ENCODE measurements at places on chromosomes 7 and 10.

- DNase-seq, result no peak
These were observed 524 bp upstream of the UNC5B start for GRCh38 chr10:71211775-71212317.

GRCh38 chr7:96329241-96329640 is 7.3 kb upstream of the SLC25A13 start:
- DNase-seq, result no peak

- no peak for DNase-seq
These were observed 64.2 kb downstream of the PHYHIPL start for GRCh38 chr10:59240582-59241183.

DNA sequence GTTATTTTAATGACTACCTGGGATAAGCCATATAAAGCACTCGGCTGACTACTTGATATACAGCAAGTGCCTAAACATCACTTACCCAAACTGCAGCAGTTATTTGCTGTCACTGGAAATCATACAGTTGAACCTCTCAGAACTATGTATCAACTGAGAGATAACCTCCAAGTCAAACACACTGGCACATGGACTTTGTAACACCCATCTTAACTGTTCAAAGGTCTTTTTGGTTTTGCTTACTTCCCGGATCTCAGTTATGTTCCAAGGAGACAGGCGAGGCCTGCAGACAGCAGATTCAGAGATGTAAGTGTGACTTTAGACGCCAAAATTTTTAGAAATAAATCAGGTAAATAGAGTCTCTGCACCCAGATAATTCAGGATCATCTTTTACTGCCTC is 34.6 kb upstream of the DAGLB start:
- no peak for DNase-seq

DNA sequence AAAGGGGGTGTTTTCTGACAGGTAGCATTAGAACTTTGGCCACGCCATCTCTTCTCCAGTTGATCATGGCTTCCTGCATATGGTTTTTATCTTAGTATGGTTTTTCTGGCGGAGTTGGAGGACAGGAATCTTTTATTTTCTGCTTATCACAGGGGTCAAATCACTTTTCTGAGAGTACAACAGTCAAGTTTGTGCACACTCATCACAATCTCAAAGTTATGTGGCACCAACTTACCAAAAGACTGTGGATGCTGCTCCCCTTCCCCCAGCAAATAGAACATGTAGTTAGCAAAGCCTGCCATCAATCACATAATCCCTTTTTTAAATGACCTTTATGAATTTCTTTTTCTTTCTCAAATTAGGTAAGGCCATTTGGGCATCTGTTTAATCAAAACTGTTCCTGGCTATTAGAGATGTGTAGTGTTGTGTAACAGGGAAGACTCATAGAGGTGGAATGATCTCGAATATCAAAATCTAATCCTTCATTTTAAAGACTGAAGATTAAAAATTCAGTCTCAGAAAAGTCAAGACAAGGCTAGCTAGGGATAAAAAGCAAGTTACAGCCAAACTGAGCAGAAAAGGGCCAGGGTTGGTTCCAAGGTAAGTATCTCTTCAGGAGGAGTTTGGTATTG is 3.8 kb upstream of the CH25H start:
- DNase-seq, result no peak

DNA sequence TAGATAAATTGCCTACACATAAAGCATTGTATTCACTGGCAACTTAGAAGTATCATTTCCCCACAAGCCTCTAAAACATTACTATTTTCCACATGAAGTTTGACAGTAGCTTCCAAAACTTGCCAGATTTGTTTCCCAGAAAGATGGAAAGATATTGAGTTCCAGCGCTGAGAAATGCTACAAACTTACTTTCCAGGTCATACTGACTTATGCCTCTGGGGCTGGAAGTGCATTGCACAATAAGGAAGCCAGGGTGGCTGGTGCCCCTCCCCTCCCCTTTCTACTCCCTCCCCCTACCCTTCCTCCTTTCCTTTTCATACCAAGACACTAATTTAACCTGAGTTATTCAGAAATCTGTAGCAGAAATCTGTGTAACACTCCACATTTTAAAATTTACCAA is 212.6 kb downstream of the WDR37 start:
- no peak for DNase-seq
